ENCODE measurements at places on chromosomes 6 and 20. TPM values are rescaled to one million over a fixed set of nuclear protein-coding genes. Genes with fewer than 3 reads are reported as not detected.

DNA sequence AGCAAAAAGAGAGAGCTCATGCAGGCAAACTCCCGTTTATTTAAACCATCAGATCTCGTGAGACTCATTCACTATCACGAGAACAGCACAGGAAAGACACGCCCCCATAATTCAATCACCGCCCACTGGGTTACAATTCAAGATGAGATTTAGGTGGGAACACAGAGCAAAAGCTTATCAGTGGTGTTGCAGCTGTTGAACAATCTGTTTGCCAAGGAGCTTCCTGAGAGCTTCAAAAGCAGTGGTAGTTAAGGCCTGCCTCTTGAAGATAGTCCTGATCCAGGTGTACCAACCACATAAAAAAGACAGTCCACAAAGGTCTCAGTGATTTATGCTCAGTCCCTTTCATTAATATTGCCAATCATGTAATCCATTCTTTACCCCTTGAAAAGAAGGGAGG lies 269.4 kb upstream of the IRAK1BP1 start:
- H3K36me3 ChIP-seq = no peaks in the 10 kb centered on the region
- DNase-seq = no peak
- H3K27ac ChIP-seq = no peak overlapping the region
- no peak overlapping the region for H3K4me3 ChIP-seq
- peaks cover 3% of the 10 kb centered on the region for H3K4me1 ChIP-seq

- DNase-seq = no peak
- H3K4me1 ChIP-seq = peaks cover 12% of the 10 kb centered on the region
- no peak overlapping the region for H3K27ac ChIP-seq
- no peaks in the 10 kb centered on the region for H3K36me3 ChIP-seq
- H3K27me3 ChIP-seq = no peaks in the 10 kb centered on the region
Measured at GRCh38 chr6:108565893-108566292, 5.2 kb downstream of the FOXO3 start.

DNA sequence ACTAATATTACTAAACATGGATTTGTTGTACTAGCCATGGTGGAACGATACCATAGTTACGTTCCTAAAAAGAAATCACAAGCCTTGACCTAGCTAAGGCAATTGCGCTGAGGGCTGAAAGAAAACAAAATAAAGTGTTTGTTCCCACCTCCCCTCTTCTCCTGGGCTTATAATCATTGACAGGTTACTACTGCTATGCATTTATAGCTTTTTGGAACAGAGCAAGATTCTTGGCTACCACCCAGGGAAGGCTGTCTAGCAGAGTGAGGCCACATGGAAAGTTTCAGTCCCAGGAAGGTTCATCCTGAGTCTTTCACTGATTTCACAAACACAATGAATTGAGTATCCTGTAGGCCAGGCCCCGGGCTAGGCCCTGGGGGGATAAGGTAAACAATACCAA lies 84.6 kb downstream of the TMEM170B start:
- H3K36me3 ChIP-seq = no peaks in the 10 kb centered on the region
- H3K27ac ChIP-seq = no peak overlapping the region
- DNase-seq = no peak
- no peaks in the 10 kb centered on the region for H3K27me3 ChIP-seq

DNA sequence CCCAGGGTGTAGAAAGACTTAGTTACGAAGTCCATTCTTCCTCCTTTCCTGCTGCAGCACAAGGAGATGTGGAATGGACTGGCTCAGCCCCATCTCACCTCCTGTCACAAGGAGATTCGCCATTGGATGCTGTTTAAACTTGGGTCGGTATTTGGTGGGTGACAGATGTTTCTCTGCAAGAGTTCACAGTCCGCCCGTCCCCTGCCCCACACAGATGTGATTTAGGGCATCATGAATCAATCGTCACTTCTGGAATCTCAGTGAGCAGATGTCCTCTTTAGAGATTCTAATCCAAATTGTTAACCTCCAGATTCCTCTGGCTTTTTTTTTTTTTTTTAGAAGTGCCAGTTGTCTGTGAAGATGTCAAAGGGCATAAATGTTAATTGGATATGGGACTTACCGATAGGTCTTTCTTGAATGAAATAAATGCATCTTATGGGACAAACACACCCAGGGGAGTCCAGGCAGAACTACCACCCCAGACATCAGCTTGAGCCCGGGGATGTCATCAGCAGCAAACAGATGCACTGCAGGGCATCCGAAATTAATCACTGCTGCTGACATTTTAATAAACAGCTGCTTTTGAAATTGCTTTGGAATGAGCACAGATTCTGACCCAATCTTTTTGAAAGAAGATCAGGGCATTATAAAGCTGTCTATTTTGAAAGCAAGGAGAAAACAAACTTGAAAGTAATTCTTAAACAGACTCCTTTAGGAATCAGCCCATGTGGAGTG lies 117.6 kb upstream of the CDH4 start:
- H3K27ac ChIP-seq = no peak overlapping the region
- DNase-seq = no peak
- H3K4me3 ChIP-seq = no peak overlapping the region
- H3K36me3 ChIP-seq = no peaks in the 10 kb centered on the region
- H3K4me1 ChIP-seq = no peaks in the 10 kb centered on the region
- no peaks in the 10 kb centered on the region for H3K27me3 ChIP-seq

DNA sequence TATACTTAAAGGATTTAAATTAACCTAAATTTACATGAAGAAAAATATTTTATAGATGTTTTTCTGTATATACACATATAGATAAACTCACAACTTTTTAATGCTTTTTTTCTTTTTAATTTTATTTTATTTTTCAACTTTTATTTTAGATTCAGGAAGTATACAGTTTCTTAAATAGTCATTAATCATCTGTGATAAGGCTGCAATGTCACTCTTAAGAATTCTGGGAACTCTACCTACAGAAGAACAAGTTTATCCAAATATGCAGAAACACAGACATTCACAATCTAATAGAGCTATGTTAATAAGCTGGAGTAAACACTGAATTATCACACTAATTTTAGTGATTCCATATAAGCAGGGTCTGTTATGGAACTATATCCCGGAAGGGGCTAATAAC lies 181.2 kb downstream of the TASP1 start:
- no peaks in the 10 kb centered on the region for H3K4me1 ChIP-seq
- H3K36me3 ChIP-seq = no peaks in the 10 kb centered on the region
- H3K27me3 ChIP-seq = no peaks in the 10 kb centered on the region
- no peak overlapping the region for H3K4me3 ChIP-seq
- no peak for DNase-seq

DNA sequence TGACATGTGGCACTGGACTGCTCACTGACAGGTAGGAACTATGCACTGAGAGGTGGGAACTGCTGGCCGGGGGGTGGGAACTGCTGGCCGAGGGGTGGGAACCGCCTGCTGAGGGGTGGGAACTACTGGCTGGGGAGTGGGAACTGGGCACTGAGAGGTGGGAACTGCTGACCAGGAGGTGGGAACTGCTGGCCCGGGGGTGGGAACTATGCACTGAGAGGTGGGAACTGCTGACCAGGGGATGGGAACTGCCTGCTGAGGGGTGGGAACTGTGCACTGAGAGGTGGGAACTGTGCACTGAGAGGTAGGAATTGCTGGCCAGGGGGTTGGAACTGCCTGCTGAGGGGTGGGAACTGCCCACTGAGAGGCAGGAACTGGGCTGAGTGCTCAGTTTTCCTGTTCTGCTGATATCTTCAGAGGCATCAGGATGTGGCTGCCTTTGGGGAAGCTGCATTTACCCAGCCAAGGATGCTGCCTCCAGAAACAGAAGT lies 90.2 kb downstream of the THBS2 start:
- H3K4me1 ChIP-seq = no peaks in the 10 kb centered on the region
- H3K27me3 ChIP-seq = no peaks in the 10 kb centered on the region
- no peaks in the 10 kb centered on the region for H3K36me3 ChIP-seq
- H3K4me3 ChIP-seq = no peak overlapping the region

The C6orf52 gene
- not detected for total RNA-seq

The PRRT1 gene
- total RNA-seq = 3.6 TPM

The KCNK16 gene
- total RNA-seq = not detected

Measured in aorta (tissue), 5 donors.